ENCODE measurements at places on chromosomes 11 and 22.

- no peak for DNase-seq
Measured at GRCh38 chr11:73989156-73989555, 6.5 kb upstream of the UCP2 start.

DNA sequence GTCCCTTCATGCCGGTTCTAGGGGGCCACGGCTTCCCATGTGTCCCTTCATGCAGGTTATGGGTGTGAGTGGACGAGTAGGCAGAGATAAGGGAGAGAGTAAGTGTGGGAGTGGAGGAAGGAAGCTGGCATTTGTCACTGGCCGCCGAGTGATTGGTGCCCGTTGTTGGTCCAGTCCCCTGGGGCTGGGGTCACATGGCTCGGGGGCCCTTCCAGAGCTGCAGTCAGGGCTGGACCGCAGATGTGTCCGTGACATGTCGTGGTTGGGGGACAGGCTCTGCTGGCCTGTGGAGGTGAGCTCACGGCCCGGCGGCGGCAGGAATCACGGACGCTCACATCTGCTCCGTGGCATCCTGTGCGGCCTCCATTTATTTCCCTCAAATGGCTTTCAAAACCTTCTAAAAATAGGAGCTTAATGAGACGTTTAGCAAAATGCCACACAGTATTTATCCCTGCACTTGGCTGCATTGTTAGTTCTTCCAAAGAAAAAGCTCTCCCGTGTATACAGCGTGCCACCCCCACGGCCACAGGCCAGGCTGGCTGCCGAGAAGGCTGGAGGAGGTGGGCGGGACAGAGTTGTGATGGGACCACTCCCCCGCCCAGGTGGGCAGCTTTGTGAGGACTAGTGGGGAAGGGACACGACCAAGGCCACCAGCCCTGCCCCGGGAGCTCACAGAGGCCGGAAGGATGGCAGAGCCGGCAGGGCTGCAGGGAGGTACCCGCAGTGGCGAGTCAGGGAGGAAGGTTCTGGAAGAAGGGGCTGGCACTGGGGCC is 386.7 kb downstream of the TBC1D22A start:
- DNase-seq = no peak

GRCh38 chr11:27718863-27719545 is 18.7 kb upstream of the BDNF start:
- DNase-seq = no peak

DNA sequence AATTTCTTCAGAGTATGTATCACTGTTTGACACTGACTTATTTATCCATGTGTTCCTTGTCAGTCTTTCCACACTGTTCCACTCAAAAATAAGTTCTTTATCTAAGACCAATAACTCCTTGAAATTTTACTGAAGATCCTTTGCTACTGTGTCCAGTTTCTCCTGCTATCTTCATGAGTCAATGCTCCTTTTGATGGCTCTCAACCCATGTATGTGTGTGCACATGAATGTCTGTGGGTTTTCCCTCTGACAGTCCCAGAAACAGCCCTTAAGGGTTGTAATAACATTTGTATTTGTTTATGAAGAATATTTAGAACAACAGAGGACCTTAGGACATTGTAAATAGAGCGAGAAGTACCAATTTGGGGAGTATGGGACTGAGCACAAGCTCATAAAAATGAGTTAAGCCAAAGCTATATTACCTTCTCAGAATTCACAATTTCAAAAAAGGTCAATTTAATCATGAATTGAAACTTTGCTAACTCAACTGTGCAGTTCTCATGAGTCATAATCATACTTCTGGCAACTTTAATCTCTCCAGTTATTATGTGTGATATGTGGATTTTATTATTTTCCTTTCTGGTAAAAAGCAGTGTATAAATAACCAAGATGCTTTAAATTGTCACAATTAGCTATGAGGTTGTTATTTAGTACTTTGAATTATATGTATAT is 533.6 kb downstream of the CNTN5 start:
- no peak for DNase-seq

DNA sequence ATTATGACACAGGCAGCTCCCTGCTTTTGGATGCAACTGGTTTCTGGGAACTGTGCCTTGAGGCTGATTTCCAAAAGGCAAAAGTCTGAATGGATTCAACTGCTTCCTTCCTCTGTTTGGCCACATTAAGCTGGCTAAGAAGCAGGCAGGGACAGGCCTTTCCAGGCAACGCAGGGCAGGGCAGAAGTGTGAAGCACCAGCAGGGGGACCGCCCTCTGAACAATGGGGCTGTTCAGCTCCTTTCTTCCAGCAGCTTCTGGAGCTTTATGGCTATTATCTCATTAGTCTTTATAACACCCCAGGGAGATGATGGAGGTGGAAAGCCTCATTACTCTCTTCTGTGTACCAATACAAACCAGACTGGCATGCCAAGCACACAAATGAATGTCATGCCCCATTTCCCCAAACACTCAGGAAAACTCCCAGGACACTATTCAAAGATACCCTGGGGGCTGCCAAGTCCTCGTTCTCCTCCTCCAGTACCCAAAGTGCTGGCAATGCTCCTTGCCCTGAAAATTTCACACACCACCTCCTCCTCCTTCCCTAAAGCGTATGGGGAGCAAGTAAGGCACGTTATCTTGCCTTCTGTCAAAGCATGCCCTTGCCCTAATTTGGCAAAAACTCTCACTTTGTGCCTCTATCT is 21.3 kb downstream of the MORC2 start:
- DNase-seq = no peak

GRCh38 chr22:46068593-46069491 is 81.5 kb upstream of the PPARA start:
- DNase-seq = peak; percentile 51

- DNase-seq = no peak
Measured at GRCh38 chr22:29342577-29343312, 27.2 kb upstream of the RASL10A start.

DNA sequence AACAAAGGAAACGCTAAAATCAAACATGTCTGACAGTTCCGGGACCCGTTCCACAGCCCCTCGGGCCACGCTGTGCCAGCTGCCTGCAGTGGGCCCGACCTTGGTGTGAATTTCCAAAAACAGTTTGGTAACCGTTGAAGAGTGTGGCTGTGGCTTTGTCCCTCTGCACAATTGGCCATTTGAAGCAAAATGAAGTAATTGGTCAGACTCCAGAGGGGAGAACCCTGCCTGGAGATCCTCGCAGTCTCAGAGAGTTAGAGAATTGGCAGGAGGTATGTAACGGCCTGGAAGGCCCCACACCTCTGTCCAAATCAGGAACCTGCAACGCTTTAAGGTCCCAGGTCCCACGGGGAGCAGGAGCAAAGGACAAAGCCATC is 26.3 kb downstream of the TRMU start:
- no peak for DNase-seq

GRCh38 chr11:122843281-122844141 is 5.2 kb downstream of the CRTAM start:
- DNase-seq = no peak

DNA sequence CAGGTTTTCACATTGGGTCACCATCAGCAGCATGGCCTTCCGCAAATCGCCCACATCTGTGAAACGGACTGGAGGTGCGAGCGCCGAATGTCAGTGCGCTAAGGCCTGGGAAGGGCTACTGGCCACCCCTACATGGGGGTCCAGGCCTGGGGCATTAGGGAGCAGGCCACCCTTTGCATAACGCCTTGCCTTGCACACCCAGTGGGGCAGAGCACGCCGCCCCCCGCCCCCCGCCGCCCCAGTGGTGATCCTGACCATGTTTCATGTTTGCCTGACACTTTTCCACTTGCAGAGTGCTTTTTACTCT is 2.6 kb downstream of the GRK2 start:
- no peak for DNase-seq

DNA sequence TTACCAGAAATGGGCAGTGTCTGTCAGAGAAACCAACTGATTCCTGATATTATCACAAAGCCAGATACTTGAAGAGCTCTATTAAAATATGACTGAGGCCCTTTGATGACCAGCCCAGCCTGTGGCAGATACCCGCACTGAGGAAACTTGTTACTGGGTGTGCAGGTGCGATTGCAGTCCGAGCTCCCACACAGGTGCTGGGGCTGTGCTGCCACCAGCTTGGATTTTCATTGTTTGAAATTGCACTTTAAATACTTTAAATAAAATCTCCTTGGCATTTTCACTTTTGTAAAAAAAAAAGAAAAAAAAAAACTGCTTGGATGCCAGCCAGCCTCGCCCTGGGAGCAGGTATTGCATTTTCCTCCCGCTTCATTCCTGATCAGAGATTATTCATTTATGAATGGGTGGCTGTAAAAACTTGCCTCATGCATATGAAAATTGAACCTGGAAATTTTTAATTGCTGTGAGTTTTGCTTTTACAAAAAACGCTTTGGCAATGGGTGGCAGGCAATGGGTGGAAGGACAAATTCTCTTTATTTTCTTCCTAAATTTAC is 21.2 kb downstream of the EHF start:
- no peak for DNase-seq

DNA sequence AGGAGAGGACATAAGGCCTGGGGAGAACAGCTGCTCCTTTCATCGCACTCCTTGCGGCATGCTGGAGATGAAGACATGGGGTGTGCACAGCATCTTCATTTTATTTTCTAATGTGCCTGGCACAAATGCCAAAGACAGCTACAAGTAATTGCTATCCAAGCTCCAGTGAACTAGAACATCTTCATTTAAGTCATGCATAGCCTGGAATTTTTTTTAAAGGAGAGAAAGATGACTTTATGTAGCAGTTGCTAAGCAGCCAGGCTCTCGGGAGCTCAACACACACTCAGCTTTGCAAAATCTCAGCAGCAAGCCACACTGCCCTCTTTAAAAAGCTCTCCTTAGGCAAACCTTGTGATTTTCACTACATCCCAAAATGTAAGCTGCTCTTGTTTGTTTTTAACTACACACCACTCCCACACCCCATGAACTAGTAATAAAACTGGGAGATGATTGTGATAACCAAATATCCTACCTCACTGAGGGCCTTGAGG is 164.5 kb upstream of the POU2AF2 start:
- peak; percentile 57 for DNase-seq

GRCh38 chr22:39298241-39298987 is 21.0 kb downstream of the RPL3 start:
- DNase-seq = no peak

DNA sequence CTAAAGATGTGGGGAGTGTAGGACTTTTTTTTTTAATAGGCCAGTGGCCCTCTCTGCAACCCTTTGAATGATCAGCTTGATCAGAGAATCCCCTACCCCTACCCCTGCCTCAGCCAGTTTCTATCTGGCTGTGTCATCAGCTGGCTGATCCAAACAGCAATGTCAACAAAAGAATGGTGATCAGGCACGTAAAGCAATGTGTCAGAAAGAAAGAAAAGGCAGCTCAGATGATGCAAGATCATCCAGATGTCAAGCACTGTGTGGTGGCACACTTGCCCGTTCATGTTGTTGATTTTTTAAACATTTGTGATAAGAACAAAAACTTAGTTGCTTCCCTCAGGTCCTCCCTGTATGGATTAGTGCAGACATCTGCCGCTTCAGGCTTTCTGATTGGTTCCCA is 26.3 kb upstream of the EHF start:
- DNase-seq = no peak

- no peak for DNase-seq
Measured at GRCh38 chr11:34926101-34926830, 9.8 kb downstream of the PDHX start.

GRCh38 chr11:124943254-124943616 is 7.4 kb upstream of the HEPACAM start:
- no peak for DNase-seq
